ENCODE measurements at places on chromosomes 2 and 18. TPM values are rescaled to one million over a fixed set of nuclear protein-coding genes. Genes with fewer than 3 reads are reported as not detected.

GAREM2 gene
- total RNA-seq: 0.53 TPM

CKAP2L gene
- 9.1 TPM for total RNA-seq

CEP68 gene
- 8.7 TPM for total RNA-seq

CYTIP gene
- 2.4 TPM for total RNA-seq

ZFP36L2 gene
- total RNA-seq: 12.6 TPM

ARHGEF4 gene
- total RNA-seq: 1.3 TPM

KYNU gene
- 0.92 TPM for total RNA-seq

TMEM178A gene
- 1.5 TPM for total RNA-seq

CFAP65 gene
- not detected for total RNA-seq

ASXL3 gene
- 0.13 TPM for total RNA-seq

All from aortic smooth muscle cell (primary cell).